Cardiac atrium fibroblast (primary cell): ENCODE measurements at places on chromosomes 4 and X. TPM values are rescaled to one million over a fixed set of nuclear protein-coding genes. Genes with fewer than 3 reads are reported as not detected.

Gene EXOC1L
- not detected in 2 replicates for total RNA-seq

Gene RPS3A
- 2,790 and 3,613 TPM in 2 replicates for total RNA-seq

Gene HTN3
- total RNA-seq = not detected in 2 replicates

Gene KIAA1210
- not detected in 2 replicates for total RNA-seq

Gene RAB33A
- 0.54 and 0.65 TPM in 2 replicates for total RNA-seq

Gene PWWP3B
- total RNA-seq = 0.18 and 0.81 TPM in 2 replicates
